Fibroblast of gingiva (primary cell): ENCODE measurements at places on chromosomes 16 and 17.

DNA sequence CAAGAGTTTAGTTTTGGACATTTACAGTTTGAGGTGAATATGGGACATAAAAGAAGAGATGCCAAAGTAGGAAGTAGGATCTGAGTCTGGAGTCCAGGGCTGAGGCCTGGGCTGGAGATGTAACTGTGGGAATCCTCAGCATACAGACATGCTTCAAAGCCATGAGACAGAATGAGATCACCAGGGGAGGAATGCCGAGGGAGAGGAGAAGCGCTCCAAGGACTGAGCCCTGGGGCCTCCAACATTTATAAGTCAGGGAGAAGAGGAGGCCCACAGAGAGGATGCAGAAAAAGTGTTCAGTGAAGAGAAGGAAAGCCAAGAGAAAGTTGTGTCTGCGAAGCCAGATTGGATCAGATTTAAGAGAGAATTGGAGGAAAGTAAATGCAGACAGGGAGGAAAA, 277.5 kb upstream of the MYOCD start:
- DNase-seq: no peak

DNA sequence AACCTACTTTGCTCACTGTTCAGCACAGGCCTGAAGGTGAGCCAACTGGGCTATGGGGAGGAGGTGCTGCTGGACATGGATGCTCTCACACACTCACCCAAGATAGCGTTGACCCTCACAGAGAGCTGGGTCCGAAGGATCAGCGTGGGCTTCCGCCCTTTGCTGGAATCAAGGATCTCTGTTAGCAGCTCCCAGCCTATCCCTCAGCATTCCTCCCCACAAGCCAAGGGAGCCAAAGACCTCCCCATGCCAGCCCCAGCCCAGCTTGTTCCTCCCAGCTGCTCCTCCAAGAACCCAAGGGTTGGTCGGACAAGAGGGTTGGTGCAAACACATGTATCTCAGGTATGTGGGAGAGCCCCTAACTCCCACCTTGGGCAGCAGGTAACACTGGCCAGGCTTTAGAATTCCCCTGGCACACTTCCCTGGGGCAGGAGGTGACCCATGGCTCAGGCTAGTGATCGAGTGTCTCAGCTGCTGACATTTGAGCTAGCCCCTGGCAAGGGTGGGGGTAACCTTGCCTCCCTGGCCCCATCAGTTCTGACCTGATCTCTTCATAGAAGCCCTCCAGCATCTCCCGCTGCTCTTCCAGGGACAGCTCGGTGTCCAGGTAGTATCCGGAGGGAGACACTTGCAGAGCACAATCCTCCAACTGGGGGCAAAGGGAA, 8.3 kb downstream of the FHOD1 start:
- DNase-seq: no peak

- DNase-seq: no peak
Measured at GRCh38 chr17:79835953-79836509, 3.2 kb downstream of the CBX4 start.

GRCh38 chr17:17859909-17860765, 23.4 kb upstream of the SREBF1 start:
- DNase-seq: peak; percentile 42

- no peak for DNase-seq
Measured at GRCh38 chr17:31062346-31062745, 32.4 kb upstream of the NF1 start.

DNA sequence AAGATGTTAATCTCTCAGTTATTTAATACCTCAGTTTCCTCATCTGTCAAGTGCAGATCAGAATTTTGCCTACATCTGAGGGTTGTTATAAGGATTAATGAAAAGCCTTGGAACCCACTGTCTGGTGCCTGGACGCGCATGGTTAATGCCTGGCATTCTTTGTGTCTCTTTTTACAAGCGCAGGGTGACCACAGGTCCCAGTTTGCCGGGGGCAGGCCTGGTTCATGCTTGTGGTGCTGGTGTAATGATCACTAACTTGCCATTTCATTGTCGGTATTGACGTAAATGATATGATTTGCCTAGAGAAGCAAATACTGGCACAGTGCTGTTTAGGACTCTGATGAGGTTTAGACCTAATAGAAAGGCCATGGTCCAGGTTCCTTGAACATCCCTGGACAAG, 23.1 kb downstream of the MRC2 start:
- DNase-seq: no peak

DNA sequence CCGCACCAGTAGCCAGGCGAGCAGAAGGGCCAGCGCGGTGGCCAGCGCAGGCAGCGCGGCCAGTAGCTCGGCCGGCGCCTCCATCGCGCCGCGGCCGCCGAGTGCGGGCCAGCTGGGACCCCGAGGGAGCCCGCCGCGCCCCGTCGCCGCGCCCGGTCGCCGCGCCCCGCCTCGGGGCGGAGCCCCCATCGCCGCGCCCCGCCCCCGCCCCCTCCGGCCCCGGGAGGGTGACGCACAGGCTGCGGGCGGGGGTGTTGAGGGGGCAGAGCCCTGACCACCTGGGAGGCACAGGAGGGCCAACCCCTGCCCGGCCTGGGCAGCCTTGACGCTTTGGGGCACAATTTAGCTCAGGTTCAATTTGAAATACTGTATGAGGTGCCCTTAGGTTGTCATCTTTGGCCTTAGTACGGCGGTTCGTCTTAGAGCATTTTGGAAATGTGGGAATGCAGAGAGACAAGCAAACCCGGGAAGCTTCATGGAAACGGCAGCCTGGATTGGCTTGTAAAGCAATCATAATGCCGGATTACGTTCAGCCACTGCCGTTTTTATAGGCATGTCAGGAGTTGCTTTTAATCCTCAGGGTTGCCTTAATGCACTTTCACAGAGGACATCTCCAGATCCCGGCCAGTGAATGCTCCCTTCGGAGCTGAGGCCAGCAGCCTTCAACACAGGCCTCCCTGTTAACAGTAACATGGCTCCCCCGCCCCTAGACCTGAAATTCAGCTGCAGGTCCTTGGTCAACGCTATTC, at the start of gene MXRA7:
Gene MXRA7 (minus strand): TSS at position 103 of the 749 bp plus-strand sequence. CDS start 19 bp downstream, at position 84.
- DNase-seq: peak; percentile 68

DNA sequence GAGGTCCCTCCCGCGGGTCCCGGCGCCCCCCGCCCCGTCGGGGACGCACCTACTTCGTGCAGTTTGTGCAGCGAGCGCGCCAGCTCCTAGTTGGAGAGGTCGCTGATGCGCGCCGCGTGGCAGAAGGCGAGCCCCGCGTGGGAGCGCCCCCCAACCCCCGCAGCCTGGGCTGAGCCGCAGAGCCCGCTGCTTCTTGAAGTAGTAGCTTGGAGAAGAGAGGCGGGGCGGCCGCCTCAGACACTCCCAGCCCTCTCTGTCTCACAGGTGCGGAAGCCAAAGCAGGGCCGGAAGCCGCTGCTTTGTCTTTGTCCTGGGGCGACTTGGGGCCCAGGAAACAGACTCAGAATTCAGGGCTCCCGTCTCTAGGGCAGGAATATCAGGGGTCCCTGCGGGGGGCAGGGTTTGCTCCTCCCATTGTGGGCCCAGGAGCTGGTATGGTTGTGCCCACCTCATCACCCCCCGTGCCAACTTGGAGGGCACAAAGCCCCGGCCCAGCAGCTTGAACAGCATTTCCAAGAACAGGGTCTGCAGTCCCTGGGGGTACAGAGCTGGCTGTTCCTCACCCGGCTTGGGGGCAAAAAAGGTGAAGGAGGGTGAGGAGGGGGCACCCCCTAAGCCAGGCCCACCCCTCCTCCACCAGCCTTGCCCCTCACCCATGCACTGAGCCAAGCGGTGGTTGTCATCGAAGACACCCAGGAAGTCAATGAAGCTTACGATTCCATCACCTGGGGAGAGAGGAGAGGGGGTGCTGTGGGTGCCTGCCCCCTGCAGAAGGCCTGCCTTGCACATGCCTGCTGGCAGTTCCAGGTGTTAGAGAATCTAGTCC, 13.5 kb downstream of the SPATA32 start:
- no peak for DNase-seq

- no peak for DNase-seq
Measured at GRCh38 chr17:67258821-67259468, 13.9 kb upstream of the HELZ start.

DNA sequence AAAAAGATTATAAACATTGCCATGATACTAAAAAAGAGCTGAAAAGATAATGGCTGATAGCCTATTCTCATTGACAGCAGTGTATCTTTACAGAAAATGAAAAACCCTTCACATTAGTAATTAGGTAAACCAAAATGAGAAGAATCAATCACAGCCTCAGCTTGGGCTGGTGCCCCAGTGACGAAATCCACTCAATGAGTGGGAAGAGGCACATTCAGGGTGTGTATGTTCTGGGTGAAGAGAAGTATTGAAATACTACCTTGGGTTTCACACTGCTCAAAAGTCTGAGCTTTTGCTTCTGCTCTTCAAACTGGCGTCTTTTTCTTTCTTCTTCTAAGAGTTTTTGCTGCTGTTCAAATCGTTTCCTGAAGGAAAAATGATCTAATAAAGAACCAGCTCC, 24.2 kb downstream of the SYNRG start:
- no peak for DNase-seq

DNA sequence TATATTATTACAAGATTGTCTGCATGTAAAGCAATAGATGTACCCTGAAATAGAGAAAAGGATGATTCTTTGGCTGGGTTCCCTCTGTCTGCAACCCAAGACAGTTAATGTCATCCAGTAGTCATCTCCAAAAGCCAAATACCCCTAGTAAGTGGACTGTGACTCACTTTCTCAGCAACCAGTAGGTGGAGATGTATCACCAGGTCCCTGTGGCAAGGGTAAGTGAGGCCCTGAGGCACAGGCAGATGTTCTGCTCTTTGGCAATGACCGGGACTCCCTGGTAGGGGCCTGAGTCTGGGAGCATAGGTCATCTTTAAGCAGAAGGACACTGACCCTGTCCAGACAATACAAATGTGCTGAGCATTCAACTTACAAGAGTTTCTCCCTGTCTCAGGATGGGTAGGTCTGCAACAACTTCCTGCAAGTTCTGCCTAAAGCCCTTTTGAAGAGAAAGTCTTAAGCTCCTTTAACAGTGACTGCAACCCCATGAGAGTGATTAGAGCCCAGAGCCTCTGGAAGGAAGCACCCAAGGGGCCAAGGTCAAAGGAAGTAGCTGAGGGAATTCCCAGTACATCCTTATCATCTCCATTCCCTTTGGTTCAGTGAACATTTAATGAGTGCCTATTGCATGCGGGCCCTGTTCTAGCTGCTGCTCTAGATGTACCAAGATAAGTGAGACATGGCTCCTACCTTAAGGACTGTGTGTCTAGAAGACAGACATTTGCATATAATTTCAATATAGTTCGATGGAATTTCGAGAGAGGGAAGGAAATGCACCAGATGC, 31.9 kb downstream of the PMP22 start:
- DNase-seq: peak; percentile 71

GRCh38 chr16:67326115-67326471, 448 bp downstream of the KCTD19 start:
- no peak for DNase-seq

DNA sequence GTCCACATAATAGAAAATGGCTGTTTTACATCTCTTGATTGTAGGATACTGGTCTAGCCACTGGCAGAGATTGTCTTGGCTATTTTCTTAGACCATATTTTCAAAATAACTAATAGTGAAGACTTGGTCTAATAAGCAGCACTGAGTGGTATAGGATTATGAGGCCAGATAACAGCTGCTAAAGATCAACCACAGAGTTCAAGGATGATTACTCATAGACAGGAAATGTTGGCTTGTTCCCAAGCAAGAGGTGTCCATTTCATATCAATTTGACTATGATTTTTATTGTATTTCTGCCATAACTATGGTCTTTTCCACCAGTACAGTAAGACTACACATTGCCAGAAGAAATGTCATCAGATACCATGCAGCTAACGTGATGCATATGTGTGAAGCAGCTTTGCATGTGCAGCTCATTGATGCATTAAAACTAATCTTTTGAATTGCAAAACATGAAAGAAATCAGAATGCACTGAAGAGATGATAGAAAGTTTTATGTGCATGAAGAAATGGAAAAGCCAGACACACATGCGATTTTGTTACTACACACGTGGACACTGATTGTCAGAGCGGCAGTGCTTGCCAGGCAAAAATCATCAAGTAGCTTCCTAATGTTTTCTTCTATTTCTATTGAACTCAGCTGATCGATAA, 693.3 kb downstream of the CDH11 start:
- DNase-seq: peak; percentile 68
